ENCODE measurements at places on chromosomes 4 and X. TPM values are rescaled to one million over a fixed set of nuclear protein-coding genes. Genes with fewer than 3 reads are reported as not detected.

- no peak for DNase-seq
These were observed 19.4 kb upstream of the UFSP2 start for GRCh38 chr4:185445209-185445608.

GRCh38 chr4:38416450-38417014 lies 247.5 kb upstream of the KLF3 start:
- DNase-seq = no peak

- DNase-seq = no peak
These were observed 25.8 kb downstream of the GAB1 start for GRCh38 chr4:143362349-143363046.

The GPR82 gene
- total RNA-seq = 0.56 TPM

The DUX4 gene
- not detected for total RNA-seq

The MAP3K15 gene
- 0.17 TPM for total RNA-seq

The TEC gene
- 3.6 TPM for total RNA-seq

The GJB1 gene
- 67.9 TPM for total RNA-seq
